ENCODE measurements at places on chromosomes 2 and 18. TPM values are rescaled to one million over a fixed set of nuclear protein-coding genes. Genes with fewer than 3 reads are reported as not detected.

Gene CPLX4
- not detected for total RNA-seq

Gene B4GALT6
- total RNA-seq: 31.6 TPM

Gene CXCR1
- not detected for total RNA-seq

Gene NMUR1
- not detected for total RNA-seq

Gene PTGR3
- 26.3 TPM for total RNA-seq

Gene RND3
- 2.9 TPM for total RNA-seq

- DNase-seq: no peak
Observed at GRCh38 chr18:39942702-39943101, 2012.3 kb upstream of the PIK3C3 start.

- no peak for DNase-seq
Observed at GRCh38 chr2:99348173-99348572, 11.0 kb downstream of the EIF5B start.

GRCh38 chr2:126891681-126892500, 6.8 kb upstream of the TEX51 start:
- DNase-seq: no peak

DNA sequence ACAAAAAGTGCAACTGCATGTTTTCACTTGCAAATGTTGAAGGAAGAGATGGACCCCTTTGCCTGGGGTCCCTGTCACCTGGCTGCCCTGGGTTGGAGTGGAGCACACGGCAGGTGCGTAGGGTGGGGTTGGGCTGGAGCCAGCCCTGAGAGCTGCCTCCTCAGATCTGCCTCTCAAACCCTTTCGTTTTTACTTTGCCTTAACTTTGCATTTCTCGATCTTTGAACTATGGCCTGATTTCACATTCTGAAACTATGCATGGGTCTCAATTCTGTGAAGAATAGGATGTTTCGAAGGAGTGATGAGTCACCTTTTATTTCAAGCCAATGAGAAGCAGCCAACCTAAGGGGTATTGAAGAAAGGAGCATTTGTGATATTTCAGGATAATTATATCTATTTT, 132.8 kb downstream of the ACOXL start:
- DNase-seq: no peak

- peak; percentile 56 for DNase-seq
Observed at GRCh38 chr2:158716121-158716791, 78.9 kb upstream of the DAPL1 start.

GRCh38 chr2:68487773-68488355, 20.5 kb downstream of the APLF start:
- no peak for DNase-seq

- no peak for DNase-seq
Observed at GRCh38 chr2:203286532-203286931, 41.7 kb upstream of the ABI2 start.
